Activated naive CD4-positive, alpha-beta T cell treated with Interleukin-2 at 50 U/mL for 16 hours (primary cell): ENCODE measurements at places on chromosomes 2 and 18.

DNA sequence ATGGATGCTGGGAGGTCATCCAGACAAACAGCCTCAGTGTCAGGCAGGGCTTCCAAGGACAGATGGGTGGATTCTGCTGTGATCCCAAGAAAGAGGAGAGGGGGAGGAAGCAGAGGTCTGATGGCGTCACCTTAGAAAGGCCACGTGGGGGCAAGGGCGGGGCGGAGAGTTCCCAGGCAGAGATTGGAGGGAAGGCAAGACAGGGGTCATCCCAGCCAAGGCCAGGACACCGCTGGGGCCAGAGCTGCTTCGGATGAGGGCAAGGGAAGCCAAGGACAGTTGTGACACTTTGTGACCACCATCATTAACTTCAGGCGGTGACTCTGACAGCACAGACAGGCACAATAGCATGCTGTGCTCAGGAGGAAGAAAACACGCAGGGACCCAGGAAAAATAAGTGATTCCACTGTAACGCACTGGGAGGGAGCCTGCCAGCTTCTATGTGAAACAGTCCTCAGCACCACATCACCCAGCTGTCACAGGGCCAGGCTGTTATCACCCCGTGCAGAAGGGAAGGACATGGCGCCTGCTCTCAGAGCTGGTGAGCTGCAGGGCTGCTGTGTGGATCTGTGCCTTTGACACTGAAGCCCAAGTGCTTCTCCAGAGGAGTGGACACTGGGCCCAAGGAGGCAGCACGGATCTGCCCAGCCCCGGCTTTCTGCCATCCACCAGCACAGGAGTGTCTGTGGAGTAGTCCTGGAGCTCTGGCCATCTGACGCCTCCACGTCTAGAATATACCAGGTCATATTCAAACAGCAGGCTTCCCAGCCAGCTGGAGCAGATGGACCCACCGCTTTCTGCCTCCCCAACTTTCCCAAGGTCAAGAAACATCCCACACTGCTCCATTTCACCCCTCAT, 204.1 kb downstream of the NDUFA10 start:
- no peak for DNase-seq

DNA sequence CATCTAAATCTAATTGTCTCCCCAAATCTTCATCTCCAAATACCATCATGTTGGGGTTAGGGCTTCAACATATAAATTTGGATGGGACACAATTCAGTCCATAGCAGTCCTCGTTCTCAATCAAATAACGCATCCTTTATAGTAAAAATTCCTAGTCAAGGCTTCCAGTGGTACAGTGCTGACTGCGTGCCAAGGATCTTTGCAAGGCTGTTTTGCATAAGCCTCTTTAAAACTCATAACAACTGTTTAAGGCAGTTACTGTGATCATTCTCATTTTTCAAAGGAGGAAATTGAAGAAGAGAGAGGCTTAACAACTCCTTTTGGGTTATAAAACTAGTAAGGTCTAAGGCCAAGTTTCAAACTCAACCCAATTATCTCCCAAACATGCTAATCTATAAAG, 666.9 kb downstream of the NYAP2 start:
- DNase-seq = no peak

DNA sequence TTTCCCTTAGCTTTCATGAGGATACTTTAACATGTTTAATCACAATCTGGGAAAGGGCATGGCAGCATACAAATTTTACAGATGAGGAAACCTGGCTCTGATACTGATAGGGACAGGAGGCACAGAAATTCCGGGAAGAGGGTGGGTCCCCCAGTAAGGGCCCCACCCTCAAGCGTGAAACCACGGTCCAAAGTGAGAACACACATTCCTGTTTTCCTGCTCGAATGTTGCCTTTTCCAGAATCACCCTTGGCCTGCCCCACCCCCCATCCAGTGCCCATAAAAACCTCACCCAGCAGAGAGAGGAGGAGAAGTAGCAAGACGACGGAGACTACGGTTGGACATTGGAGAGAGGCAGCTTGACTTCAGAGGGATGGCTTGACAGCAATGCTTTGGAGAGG, 98.2 kb downstream of the HIBCH start:
- no peak for DNase-seq

DNA sequence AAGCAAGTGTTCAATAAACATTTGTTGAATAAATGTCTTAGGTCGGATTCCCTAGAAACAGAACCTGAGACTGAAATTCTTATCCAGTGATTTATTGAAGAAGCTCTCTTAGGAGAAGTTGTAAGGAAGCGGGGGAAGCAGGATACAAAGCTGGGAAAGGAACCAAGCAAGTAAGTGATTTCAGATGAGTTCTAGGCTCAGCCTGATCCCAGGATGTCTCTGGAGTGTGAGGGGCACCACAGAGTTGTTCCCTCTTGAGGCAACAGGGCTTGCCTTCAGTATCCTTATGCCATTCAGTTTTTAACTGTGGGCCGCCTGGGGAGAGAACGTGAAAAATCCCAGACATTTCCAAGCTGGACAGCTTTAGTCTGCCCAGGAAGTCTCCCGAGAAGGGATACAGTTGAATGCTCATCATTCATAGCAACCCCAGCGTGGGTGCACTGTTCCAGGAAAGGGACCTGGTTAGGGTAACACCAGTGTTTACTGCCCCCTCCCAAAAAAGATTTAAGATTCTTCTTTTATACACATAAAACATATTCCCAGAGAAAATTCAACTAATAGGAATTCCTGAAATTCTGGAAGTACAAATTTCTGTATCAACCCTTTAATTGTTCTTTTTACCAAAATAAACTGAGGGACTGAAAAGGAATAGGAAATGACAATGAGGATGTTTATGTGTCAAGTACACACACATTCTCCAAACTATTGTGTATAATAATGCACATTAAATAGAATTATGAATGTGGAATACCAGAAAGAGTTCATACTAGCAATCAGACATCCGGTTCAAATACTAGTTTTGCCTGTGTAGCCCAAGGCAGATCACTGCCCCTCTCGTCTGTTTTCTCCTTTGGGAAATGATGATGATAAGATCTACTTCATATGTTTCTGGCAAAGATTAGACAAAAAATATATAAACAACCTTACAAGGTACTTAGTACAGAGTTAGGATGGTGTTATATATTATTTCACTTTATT, 592.1 kb upstream of the CDH2 start:
- DNase-seq = no peak

- DNase-seq = no peak
These were observed 610.2 kb upstream of the SYT4 start for GRCh38 chr18:43887491-43887890.

- no peak for DNase-seq
These were observed 165.4 kb downstream of the MSH2 start for GRCh38 chr2:47568164-47568850.

DNA sequence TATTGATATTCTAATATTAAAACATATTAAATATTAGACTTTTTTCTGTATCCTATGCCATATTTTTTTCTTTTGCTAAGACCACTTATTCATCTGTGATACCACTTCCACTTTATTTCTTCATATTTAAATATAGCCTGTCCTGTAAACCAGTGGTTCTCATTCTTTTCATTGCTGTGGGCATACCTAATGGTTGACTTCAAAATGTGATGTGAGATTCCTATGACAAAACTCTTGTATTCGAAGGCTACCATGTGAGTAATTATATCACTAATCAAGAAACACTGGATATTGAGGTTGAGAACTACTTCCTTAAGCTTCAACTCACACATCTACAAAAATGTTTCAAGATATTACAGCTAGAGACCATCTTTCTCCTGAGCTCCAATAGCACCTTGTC, 3.6 kb downstream of the SCRN3 start:
- no peak for DNase-seq

DNA sequence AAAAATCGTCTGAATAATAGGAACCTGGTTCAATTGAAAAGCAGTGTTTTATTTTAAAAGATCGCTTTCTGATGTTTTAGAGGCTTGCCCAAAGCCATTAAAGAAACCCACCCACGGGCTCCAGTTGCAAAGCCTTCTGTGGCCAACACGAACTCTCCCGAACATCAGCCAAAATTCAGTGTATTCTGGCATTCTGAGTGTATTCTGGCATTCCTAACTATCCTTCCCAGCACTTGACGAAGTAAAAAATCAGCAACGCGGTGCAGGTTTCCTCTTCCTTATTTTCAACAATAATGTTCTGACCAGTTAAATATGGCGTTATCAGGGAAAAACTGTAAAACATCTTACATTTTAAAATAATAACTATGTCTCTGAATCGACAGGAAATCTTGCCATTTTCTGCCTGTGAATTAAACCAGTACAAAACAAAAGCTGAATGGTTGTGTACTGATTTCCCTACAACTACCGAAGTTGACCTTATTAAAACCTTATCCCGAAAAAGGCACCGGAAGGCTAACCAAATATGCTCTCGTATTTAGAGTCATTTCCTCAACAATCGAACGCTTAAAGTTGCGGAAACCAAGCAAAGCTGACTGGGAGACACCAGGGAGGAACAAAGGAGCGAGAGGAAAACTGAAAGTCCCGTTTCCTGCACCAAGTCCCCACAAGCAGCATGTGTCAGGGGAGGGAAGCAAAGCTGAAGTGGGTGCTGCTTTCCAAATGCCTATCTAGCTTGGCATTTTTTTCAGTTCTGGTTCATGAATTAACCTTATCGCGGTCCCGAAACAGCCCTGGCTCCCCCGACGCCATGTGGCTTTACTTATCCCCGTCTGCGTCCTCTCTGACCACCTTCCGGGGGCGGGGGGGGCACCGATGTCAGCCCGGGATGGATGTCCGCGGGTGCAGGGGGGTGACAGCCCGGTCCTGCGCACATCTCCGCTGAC, 44.3 kb downstream of the ZNF516 start:
- DNase-seq = no peak

- DNase-seq = no peak
These were observed 56.7 kb upstream of the RAB6C start for GRCh38 chr2:129922571-129923264.

DNA sequence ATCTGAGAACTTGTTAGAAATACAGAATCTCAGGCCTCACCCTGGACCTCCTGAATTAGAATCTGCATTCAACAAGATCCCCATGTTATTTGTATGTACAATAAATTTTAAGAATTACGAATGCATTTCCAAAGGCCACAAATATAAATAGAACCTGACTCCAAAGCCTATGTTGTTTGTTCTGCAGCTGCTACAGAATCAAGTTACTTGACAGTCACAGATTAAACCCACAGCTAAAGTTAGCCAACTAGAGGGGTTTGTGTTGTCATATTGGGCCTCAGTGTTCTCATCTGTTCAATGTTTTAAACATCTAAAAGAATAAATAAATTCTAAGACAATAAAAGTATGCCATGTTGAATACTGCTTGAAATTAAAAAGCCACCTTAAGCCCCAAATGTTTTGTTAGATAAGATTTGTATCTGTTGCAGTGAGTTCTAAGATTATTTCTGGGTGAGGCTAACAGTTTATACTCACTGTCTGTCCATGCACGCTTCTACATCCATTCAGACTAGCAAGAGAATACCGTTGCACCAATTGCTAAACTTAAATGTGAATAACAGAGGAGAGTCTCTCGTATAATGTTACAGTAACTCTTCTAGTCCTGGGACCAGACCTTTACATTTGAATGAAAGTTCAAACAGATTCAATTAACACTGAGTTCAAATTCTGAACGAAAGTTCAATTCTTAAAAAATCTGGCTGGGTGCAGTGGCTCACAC, 200.4 kb downstream of the MEMO1 start:
- no peak for DNase-seq

GRCh38 chr18:34809451-34810072, 99.5 kb downstream of the DTNA start:
- DNase-seq = no peak

DNA sequence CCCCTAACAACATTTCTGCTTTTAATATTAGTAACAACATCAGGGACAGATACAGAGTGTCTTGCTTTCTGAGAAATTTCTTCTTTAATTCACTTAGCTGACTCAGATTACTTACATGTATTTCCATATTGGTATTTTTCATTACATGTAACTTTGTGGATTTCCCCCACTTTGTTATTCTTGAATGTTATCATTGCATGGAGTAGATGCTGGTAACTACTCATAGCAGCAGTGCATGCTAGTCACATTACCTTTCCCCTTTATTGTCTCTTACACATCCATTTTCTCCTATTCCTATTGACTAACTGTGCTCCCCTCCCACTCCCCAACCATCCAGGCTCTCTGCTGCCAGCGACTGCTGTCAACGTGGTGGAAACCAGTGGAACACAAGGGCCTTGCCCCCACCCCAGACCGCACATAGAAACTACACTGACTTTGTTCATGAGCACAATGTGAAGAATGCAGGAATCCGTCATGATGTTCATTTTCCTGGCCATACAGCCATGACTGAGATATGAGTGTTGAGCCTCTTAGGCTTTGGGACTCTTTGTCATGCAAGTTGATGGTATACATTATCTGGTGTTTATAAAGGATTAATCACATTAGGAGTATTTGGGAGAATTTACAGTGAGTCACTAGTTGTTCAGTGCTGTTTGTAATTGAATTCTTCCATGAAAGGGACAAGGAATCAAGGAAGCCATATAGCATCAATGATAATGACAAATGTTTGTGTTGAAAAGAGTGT, 91.0 kb downstream of the EPB41L5 start:
- no peak for DNase-seq

DNA sequence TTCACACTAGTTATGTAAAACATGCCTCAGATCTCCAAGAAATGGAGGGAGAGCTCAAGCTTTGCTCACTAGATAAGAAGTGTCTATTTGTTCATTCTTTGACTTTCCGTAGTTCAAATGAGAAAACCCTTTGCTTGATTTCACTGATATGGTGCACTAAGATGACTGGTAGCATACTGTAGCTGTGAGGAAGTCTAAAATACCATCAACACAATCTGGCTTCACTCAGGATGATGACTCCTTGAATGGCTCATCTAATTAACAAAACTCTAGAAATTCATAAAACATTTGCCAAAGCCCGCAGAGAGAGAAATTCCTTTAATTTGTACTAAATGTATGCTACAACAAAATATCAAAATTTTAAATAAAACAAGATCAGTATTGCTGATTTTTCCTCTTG, 152.8 kb upstream of the STK17B start:
- no peak for DNase-seq

- no peak for DNase-seq
These were observed 660.7 kb upstream of the CNTNAP5 start for GRCh38 chr2:123364243-123364896.
